ENCODE measurements at places on chromosomes 5 and 9. TPM values are rescaled to one million over a fixed set of nuclear protein-coding genes. Genes with fewer than 3 reads are reported as not detected.

The SH3TC2 gene
- total RNA-seq, result 0.34 TPM

The PCDHB4 gene
- not detected for total RNA-seq

The TSPAN17 gene
- 29.5 TPM for total RNA-seq

The PDZD2 gene
- 0.09 TPM for total RNA-seq

The KCNV2 gene
- not detected for total RNA-seq

The ZDHHC11 gene
- total RNA-seq, result 3.3 TPM

The NMUR2 gene
- total RNA-seq, result not detected

The CTSV gene
- 0.16 TPM for total RNA-seq

The ZNF618 gene
- 7.7 TPM for total RNA-seq
